ENCODE measurements at places on chromosomes 6 and 20.

DNA sequence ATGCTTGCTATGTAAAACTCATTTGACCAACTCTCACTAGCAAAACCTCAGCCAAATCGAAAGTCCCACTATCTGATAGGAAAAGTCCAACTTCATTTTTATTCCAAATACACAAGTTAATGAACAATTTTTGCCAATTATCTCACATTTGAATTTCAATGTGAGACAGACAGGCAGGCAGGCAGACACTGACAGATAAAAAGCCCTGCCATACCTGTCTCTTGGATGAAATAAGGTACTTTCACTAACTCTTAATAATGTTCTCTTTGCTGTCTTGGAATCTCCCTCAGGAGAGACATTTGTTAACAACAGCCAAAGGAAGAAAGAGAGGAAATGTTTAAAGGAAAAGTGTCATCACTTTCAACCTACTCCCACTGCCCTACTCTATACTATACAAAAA lies 82.0 kb downstream of the RNGTT start:
- DNase-seq: no peak

DNA sequence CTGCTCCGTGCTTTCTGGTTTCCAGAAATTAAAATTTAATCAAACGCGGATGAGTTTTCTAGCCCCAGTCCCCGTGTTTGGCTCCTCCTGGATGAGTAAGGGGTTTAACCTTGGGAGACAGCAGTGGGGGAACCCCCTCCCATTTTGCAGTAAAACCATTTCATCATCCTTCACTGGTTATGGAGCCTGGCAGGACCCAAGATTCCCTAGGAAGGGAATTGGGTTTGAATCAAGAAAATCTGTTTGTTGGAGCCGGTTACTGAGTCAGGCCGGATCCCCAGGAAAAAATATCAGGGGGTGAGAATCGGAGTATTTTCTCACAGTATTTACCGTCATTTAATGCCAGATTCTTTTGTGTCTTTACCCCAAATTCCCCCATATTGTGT lies 754 bp downstream of the YWHAB start:
- DNase-seq: no peak

GRCh38 chr6:6870921-6871320 lies 236.8 kb upstream of the RREB1 start:
- DNase-seq: no peak

- DNase-seq: no peak
Observed at GRCh38 chr6:97150932-97151331, 132.1 kb downstream of the MMS22L start.

DNA sequence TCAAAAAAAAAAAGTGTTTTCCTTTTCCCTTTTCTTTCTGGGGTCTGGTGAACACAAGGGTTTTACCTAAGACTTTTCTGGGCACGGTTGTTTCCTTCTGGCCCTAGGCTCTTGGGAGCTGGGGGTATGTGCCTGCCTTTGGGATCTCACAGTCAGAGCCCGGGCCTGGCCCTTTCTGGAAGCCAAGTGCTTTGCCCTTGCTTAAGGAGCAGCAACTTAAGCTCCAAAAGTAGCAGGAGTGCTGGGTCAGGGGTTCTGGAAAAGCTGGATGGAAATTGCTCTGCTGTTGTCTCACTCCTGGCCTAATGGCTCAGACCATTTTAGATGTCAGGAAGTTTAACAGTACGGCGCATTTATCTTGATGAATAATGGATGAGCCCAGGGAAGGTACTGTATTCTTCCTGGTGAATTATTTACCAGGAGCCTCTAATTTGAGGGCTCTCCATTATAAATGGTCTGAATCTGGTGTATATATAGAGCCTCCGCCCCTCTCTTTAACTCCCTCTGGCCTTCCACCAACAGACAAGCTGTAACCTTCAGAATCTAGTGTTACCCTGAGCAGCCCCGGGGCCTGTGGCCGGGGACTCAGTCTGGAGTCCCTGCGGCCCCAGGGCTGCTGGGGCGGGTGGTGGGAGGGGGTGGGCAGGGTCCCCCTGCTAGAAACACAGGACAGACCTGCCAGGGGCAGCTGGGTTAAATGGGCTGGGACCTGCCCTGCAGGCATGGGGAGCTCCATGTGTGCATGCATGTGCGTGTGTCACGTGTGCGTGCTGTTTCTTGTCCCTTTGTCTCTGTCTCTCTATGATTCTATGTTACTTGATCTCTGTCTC lies 37.5 kb downstream of the PTK7 start:
- no peak for DNase-seq

- no peak for DNase-seq
Observed at GRCh38 chr20:40932436-40932835, 96.2 kb upstream of the TOP1 start.

- no peak for DNase-seq
Observed at GRCh38 chr20:56155625-56156024, 92.9 kb upstream of the MC3R start.

DNA sequence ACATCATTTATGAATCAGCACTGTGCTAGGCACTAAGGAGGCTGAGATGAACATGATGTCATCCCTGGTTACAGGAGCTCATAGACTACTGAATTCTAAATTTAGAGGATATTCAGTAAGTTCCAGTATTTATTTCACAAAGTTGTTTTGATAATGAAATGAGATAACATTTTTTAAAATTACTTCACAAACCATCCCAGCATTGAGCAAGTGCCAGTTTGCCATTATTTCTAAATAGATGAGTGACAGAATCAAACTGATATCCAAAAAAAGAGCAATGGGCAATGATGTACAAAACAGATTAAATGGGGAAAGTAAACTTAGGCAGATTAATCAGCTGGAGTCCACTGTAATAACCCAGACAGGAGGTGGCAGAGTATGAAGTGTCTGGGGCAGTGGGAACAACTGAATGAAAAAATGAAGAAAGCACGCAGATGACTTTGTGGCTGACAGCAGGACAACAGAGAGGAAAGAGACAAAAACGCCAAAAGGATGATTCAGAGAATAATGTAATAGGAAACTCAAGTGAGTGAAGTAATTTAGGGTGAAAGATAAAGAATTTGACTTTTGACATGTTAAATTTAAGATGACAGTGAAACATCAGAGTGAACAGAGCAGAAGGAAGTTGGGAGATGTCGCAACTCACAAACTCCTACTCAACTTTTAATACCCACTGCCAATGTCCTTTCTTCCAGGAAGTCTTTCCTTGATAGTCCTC lies 70.2 kb downstream of the RCAN2 start:
- DNase-seq: no peak

DNA sequence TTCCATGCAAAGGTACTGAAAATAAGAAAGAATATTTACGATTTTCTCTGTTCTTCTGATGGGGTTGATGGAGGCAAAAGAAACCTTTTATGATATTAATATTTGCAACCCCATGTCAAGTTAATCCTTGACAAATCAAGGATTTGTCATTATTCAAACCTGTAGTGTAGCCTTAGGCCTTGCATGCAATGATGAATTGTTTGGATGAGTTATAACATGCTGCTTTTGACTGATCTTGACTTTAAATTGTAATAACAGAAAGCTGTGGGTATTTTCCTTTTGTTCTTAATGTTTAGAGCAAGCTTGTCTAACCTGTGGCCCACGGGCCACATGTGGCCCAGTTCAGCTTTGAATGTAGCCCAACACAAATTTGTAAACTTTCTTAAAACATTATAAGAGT lies 13.0 kb upstream of the BAG2 start:
- DNase-seq: no peak

DNA sequence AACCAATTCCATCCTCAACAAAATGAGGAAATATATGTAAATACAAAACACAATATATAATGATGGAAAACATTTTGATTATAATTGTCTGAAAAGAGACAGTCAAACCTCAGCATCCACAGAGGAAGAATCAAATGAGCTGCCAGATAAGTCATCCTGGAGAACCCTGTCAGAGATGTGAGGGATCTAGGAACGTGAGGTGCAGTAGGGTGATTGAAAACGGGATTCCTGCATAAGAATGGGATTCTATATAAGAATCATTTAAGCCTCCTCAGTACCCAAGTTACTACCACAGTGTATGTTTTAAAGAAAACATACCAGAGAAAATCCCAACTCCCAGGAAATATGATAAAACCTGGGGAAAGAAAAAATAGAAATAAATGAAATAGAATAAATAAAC lies 690.5 kb downstream of the FRK start:
- DNase-seq: no peak

DNA sequence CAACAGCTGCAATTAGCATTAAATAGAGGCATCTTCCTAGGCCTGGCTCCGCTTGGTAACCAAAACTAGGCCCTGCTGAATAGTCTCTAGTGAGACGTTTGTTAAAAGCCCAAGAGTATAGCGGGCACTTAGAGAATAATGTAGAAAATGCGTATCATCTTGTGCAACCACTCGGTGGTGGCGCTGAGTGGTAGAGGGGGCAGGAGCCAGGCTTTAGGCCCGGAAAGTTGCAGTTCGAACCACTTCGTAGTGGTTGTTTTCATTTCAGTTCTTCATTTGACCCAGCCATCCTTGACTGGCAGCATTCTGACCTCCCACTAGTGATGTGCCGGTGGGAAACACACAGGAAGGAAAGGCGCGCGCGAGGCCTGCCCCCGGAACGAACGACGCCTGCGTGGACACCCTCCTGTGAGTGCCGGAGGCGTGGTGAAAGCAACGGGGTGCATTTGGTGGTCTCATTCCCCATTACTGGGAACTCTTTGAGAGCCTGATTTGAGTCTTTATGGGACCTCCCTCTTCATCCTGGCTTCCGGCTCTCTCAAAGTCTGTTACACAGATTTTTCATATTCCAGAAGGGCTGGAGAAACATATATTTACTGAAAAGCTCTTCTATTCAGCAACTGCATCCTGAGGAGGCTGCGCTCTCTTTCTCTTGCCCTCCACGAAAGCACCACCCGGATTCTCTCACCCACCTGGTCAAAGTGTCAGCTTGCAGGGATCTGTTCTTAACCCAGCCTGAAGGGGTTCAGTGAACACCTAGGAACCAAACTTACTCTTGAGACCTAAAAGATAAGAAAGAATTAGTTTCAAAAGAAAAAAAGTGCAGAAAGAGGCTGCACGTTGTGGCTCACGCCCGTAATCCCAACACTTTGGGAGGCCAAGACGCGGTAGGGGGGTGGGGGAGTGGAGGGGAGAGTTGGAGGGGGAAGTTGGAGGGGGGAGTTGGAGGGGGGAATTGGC lies 18.2 kb downstream of the GPX5 start:
- no peak for DNase-seq

DNA sequence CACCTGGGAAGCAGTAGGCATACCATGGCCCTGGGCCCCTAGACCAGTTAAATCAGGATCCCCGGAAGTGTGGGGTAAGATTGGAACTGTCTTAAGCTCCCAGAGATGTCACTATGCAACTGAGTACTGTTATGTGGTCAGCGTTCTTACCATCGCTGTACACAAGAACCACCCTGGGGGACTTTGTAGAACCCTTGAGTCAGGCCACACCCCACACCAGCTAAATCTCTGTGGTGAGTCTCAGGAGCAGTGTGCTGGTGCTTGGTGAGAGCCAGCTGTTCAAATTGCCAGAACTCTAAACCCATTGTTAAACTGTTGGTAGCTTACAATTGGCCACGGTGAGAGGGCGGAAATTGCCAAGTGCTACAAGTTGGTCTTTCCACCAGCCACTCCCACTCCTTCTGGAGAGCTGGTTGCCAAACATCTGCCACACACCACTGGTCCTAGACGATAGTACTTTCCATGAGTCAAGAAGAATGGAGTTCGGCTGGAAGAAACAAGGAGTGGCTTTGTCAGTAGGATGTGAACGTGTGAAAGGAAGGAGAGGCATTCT lies 80.5 kb upstream of the SYNDIG1 start:
- no peak for DNase-seq

GRCh38 chr20:53842301-53843099 lies 227.9 kb downstream of the BCAS1 start:
- peak; percentile 44 for DNase-seq

- no peak for DNase-seq
Observed at GRCh38 chr6:144564202-144564601, 279.1 kb downstream of the UTRN start.

All from T-helper 2 cell treated with Interferon-gamma antibody and Interleukin-4, amounts not matched to agents 5 μg/mL and 100 μg/mL, for 36 hours (primary cell).